ENCODE measurements at places on chromosomes 7 and 10.
A peak's percentile ranks its signal among the peaks of the same experiment; 100 is the strongest.

- DNase-seq = no peak
These were observed 165.9 kb upstream of the MYO3A start for GRCh38 chr10:25768167-25768566.

- DNase-seq = peak; percentile 14
These were observed 49.1 kb downstream of the DOCK4 start for GRCh38 chr7:112157072-112157471.

GRCh38 chr10:61325223-61325960, 127.8 kb downstream of the TMEM26 start:
- no peak for DNase-seq

DNA sequence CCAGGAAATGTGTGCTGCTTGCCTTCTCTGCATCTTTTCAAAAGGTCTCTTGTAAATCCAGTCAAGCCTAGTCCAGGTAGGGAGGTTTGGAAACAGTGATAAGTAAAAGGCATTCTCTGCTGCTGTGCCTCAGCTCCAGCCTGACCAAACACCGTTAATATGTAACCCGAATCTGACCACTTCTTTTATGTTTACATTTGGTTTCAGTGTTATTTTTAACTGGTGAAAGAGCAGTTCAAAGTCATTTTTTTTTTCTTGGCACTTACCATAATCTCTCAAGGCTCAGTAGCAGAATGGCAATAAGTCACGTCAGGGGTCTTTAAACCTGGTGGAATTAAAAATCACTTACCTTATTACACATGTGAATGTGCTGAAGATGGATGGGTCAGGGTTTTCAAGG, 216.8 kb downstream of the PTEN start:
- DNase-seq = no peak

- no peak for DNase-seq
These were observed 106.4 kb downstream of the CAMK1D start for GRCh38 chr10:12455766-12456165.

DNA sequence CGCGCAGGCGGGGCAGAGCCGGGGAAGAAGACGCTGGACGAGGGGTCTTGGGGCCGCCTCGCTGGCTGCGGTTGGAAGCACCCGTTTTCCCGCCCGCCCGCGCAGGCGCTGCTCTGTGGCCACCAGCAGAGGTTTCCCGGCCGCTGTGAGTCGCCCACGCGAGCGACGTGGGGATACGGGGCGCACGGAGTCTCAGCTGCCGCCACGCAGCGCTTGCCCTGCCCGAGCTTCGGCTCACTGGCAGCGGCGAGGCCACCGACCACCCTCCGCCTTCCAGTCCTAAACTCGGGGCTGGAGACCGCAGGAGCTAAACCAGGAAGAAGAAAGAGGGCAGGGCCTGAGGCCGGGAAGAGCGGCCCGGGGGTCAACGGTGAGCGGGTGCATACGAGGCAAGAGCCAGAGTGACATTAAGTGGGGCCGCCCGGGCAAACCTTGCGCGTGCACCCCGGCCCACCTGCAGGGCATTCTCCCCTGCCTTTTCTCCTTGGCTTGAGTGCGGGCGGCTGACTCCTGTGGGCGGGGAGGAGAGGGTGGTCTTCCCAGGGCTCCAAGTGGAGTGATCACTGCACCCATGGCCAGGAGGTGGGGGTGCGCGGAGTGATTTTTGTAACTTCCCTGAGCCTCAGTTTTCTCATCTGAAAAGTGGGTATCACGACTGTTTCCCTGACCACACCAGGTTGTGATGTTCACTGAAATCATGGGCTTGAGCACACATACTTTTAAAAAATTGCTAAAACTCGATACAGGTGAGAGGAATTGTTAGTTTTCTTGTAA, 7.1 kb upstream of the EMX2 start:
- DNase-seq = no peak

GRCh38 chr7:139748941-139749340, 28.9 kb downstream of the HIPK2 start:
- DNase-seq = no peak

- no peak for DNase-seq
These were observed 47.3 kb upstream of the CPXM2 start for GRCh38 chr10:123938890-123939289.

- no peak for DNase-seq
These were observed 6.1 kb downstream of the NRCAM start for GRCh38 chr7:108450160-108450559.

DNA sequence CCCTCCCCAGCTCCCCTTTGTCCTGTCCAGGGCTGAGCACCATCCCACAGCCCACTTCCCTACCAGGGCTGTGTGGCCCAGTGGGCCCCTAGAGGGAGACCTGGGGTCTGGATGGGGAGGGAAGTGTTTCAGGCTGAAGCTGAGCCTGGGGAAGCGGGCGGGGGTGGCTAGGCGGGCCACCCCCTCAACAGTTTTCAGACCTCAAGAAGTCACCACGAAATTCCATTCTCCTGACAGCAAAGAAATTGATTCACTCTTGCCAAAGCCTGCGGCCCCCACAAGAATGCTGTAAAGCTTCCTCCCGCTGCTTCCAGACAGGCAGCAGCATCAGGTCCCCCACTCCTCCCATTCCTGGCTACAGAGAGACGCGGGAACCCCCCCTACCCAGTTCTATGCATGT, 2.5 kb upstream of the LFNG start:
- DNase-seq = peak; percentile 49

GRCh38 chr10:92750791-92751533, 61.2 kb downstream of the HHEX start:
- no peak for DNase-seq

GRCh38 chr7:55086413-55087201, 67.8 kb downstream of the EGFR start:
- DNase-seq = no peak

DNA sequence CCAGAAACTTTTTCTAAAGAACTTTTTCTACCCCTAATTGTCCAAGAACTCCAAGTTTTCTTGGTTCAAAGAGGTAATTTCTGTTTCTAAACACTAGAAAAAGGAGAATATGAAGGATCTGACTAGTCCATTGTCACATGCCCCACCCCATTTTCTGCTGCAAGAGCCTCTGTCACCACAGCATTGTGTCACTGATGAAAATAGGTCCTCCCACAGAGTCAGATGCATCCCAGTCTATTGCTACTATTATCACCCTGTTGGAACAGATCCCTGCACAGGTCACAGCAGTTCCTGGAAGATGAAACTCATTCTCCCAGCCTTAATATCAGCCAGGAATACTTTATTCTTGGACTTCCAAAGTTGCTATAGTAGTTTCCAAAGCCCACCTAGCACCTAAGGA, 7.5 kb upstream of the CFTR start:
- DNase-seq = no peak

DNA sequence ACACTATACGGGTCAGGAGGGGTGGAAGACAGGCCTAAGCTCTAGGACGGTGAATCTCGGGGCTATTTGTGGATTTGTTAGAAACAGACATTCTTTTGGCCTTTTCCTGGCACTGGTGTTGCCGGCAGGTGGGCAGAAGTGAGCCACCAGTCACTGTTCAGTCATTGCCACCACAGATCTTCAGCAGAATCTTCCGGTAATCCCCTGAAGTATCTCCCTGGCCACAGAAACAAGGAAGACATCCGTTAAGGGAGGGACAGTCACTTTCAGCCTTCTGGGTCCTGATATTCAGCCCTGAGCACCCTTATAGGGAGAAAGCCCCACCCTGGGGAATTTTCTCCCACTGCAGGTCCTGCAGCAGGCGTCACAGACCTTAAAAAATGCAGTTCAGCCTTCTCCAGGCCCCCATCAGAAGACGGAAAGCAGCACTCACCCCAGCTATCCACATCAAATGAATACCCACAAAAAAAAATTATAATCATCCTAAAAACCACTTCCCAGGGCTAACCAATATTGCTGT, 23.2 kb downstream of the PLAC9 start:
- no peak for DNase-seq

DNA sequence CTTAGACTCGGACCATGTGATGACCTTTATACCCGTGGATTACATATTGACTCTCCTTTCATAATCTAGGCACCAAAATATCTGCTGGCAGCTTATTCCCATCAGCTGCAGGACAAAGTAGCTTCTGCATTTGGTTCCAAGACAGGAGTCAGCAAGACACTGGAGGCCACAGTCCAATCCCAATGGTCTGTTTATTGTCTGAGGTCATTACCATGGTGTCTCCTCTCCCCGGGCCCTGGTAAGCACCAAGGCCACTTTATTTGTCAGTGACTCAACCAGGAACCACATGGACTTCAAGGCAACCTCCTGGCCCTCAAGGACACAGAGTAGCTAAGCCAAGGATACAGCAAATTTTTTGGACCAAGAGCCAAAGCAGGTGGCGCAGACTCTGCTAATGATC, 36.1 kb downstream of the KCNMA1 start:
- DNase-seq = no peak

DNA sequence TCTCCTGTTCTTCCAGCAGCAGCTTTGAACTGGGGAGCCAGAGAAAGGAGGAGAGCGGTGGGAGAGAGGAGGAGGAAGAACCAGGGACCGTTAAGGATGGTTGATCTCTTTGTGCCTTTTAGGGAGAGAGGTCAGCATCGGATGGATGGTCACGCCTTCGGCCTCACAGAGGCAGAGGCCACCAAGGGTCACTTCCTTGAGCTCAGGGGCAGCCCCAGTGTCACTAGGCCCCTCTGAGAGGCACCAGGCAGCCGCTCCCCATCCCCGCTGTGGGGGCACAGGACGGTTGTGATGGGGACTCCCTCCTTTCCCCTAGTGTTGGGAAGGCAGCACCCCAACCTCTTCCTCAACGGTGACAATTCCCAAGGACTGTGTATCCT, 121.4 kb downstream of the DNAJB6 start:
- DNase-seq = no peak

Data from SW 1271 (cell line).